ENCODE measurements at places on chromosomes 12 and 14.

DNA sequence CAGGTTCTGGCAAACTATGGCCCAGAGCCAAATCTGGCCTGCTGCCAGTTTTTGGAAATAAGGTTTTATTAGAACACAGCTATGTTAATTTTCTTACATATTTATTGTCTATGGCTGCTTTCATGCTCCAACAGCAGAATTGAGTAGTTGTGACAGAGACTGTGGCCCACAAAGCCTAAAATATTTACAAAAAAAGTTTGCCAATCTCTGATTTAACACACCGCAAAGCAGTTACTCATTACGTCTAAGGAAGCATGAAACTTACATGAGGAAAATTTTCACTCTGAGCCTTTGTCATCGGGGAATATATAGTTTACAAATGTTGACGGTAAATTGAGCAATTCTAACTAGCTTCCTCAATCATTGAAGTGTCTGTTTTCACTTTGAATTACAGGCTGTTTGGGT, 96.5 kb downstream of the UNC79 start:
- DNase-seq: no peak

DNA sequence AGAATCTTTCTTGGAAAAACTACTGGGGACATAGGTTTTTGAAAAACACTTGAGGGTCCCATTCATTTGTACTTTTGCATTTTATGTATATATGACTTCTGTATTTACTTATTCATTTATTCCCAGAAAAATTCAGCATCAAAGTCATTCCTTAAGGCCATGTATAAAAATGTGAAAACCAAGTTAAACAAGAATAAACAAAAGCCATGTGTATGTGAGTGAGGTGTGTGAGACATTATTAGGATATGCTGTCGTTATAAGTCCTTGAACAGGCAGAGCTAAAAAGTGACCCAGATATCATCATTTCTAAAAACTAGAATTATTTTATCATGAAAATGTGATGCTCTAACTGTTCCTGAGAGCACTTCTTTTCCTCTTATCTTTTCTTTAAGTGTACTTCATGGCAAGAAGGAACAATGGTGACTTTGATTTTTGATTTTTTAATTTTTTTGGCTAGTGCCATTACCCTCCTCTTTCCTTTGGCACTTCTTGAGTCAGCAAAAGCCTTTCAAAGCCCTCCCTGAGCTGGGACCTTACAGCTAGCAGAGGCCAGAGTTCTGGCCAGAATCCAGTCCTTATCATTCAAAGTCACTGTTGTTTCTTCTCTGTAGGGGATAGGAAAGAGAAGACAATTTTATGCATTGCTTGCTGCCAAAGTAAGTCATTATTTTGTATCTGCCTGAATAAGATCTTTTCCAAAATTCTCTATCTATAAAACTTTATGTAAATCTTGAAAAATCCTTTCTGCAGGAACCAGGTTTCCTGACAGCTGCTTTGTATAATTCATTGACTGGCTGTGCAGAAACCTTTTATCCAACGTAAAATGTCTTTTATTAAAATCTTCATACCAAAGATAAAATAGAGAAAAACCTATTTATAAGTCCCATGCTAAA, 419.7 kb upstream of the PRICKLE1 start:
- no peak for DNase-seq

- DNase-seq: no peak
Measured at GRCh38 chr12:88767699-88768098, 187.4 kb upstream of the KITLG start.

GRCh38 chr12:69714542-69714941, 15.4 kb upstream of the BEST3 start:
- DNase-seq: no peak

DNA sequence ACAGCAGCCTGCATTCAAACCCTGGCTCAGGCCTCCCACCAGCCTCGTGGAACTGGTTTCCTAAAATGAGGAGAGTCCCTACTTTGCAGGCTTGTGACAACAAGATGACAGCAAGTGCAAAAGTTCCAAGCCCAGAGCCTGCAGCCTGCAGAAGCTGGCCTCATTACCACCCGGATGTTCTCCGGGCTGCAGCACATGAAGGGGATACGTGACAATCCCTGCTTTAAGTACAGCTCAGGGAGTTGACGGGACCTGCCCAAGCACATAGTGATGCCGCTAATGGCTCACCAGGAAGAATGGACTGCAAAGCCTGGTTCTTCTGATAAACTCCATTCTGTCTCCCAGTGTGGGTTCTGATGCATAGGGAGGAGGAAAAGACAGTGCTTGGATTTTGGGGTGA, 15.0 kb downstream of the SSH1 start:
- no peak for DNase-seq

GRCh38 chr12:2836574-2836973, 1.7 kb upstream of the NRIP2 start:
- no peak for DNase-seq

- peak; percentile 57 for DNase-seq
Measured at GRCh38 chr14:35341751-35342488, 49.7 kb downstream of the PSMA6 start.

GRCh38 chr14:58733451-58734208, 95.9 kb downstream of the DACT1 start:
- no peak for DNase-seq

DNA sequence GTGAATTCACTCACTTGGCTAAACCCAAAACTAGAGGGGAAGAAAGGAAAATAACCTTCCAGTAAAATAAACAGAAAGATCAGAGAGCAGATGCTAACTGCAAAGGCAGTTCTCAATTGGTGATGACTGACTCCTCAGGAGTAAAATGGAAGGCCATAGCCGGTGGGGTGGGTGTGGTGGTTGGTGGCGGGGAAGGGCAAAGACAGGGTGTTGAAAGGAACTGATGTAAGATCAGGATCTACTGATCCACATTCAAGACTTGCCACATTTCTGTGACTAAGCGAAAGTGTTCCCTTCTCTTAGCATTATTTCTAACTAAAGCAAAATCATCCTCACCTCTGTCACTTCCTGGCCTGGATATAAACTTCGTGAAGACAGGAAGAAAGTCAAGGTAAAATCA, 26.3 kb upstream of the TC2N start:
- DNase-seq: no peak

DNA sequence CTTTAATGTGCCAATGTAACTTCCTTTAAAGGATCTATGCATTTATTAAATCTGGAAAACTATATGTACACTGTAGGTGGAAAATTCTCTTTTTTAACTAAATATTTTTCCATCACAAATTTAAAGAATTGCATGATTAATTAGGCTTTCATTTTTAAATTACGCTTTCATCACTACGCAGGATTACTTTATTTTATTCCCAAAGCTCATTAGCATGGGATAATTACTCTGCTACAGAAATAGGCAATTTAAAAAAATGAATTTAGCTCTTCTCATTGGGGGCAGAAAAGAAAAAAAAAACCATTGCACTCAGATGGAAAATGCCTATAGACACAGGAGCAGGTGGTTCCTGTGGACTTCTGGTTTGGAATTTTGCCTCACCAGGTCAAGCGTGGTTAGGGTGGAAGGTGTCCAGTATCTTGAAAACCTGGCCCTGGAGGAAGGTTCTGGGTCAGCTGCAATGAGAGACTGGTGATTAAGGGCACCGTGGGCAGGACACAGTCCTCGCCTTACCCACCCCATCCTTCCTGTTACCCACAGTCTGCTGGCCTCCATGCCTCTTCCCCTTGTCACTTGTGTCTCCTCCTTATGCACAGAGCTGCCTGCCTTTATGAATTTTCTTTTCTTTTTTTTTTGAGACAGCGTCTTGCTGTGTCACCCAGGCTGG, 17.3 kb upstream of the RIN3 start:
- no peak for DNase-seq

- DNase-seq: no peak
Measured at GRCh38 chr12:75894965-75895754, 136.4 kb downstream of the PHLDA1 start.

- DNase-seq: no peak
Measured at GRCh38 chr14:106665814-106666213, 1139.4 kb downstream of the TMEM121 start.

DNA sequence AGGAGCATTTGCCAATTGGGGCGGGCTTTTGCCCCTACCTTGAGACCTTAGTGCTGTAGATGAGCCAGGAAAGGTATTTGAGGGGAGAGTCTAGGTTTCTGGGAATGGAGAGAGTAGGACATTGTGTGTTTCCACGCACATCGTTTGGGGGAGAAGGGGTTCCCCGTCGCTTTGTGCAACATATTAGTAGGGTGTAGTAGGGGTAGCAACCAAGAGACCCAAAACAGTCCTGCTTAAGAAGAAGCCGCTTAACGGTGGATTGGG, 694 bp upstream of the PTGES3 start:
- DNase-seq: no peak

- DNase-seq: no peak
Measured at GRCh38 chr12:88306471-88307069, 164.5 kb downstream of the TMTC3 start.

DNA sequence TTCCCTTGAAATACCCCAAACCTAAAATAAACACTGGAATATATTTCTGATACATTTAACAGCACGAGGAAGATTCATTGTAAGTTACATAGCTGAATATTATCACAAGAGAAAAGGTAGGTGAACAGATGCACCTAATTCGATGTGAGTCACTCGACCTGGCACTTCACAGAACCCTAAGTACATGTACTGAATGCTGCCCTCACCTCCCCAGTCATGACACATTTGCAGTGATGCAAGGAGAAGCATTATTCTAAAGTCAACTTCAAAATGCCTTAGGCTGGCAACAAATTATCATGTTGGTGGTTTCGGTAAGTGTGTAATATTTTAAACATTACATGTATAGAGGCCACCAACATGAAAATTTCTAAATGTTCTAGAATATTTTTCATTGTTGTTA, 35.2 kb upstream of the TMTC2 start:
- DNase-seq: no peak

- DNase-seq: no peak
Measured at GRCh38 chr12:4379405-4379804, at the start of gene FGF23. FGF23 (minus strand) TSS chr12:4379712; CDS start chr12:4379582, 130 bp downstream.

- no peak for DNase-seq
Measured at GRCh38 chr12:99981639-99982190, 3.0 kb downstream of the ANKS1B start.

GRCh38 chr12:2834581-2835491, at the start of gene NRIP2:
NRIP2 (minus strand) TSS chr12:2835035; CDS start chr12:2834983, 52 bp downstream.
- no peak for DNase-seq

DNA sequence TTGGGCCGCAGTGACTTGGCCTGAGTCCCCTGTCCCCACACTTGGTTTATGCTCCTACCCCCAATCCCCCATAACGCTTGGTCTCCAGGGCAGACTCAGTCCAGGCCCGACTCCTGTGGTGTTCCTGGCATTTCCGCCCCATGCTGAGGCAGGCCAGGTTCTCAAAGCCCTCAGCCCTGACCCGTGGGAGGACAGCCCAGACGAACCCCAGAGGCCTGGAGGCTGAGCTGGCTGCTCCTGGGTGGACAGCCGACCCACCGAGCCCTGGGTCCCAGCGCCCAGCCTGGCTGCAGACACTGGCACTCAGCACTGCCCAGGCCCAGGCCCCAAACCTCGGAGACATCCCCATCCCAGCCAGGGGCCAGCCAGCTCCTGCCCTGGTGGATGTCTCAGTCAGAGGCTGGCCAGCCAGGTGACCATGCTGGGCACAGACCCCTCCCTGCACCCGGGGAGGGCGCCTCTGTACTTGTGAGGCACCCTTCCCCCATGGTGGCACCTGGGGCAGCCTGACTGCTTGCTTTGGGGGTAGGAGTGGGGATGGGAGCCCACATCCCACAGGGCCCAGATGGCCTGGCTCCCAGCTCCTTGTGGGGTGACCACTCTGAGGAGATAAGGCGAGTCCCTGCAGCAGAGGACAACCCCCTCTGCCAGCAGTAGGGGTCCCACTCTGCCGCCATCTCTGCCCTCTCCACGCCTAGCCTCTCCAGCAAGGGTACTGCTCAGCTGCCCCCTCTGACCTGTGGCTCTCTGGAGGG, 1.4 kb downstream of the PLD4 start:
- peak; percentile 71 for DNase-seq

- no peak for DNase-seq
Measured at GRCh38 chr14:104388011-104388521, 191.5 kb upstream of the C14orf180 start.

DNA sequence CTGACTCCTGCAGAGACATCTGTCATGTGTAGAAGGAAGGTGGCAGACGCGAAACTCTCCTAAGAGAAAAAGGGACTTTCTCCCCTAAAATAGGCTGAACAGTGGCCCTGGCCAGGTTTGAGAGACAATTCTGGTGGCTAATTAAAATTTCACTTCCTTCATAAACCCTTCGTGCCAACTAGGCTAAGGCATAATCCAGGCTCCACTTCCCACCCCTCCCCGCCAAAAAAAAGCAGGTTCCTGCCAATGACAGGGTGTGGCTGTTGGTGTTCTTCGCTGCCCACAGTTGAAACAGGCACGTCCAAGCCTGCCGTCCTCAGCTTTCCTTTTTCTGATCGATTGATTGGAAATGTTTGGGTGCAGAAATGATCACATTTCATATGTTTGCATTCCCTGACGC, 144.6 kb downstream of the GCH1 start:
- no peak for DNase-seq

DNA sequence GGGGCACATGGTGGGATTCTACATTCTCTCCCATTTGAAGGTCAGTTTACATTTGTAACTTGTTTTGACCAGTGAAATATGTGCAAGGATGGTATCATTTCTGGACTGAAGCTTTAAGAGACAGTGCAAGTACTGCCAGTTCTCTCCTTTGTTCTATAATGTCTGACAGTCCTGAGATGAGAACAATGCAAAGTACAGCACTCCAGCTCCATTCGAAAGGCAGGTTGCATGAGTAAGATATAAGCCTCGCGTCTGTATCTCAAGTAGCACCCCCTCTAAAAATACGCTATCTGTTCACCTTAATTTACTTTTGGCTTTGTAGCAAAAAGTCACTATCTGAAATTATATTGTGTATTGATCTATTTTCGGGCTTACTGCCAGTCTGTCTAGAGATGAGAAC, 1122.2 kb upstream of the TMEM132C start:
- no peak for DNase-seq

GRCh38 chr14:103702497-103703432, 12.5 kb downstream of the XRCC3 start:
- DNase-seq: no peak

- no peak for DNase-seq
Measured at GRCh38 chr14:56959869-56960268, 149.6 kb upstream of the OTX2 start.

GRCh38 chr12:128543460-128543859, 276.5 kb downstream of the TMEM132C start:
- DNase-seq: no peak

- no peak for DNase-seq
Measured at GRCh38 chr12:13195785-13196129, 769 bp upstream of the EMP1 start.

GRCh38 chr12:132488127-132489077, 1.5 kb upstream of the FBRSL1 start:
- DNase-seq: no peak

DNA sequence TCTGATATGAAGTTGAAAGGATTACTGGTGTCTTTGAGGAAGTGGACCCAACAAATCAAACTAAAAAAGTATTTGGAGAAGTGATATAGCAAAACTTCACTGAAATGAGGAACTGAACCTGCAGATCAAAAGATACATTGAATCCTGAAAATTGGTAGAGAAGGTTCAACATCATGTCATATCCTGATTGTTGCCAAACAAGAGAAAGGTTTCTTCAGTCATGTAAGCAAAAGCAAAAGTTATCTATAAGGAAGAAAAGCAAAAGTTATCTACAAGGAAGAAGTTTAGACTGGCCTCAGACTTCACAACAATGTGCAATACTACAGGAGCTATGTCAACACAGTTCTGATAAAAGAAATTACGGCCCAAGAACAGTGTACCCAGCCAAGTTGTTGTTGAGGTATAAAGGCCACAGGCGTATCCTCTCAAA, 142.7 kb downstream of the RAD51B start:
- peak; percentile 82 for DNase-seq
